ENCODE measurements at places on chromosomes 5 and 9.

DNA sequence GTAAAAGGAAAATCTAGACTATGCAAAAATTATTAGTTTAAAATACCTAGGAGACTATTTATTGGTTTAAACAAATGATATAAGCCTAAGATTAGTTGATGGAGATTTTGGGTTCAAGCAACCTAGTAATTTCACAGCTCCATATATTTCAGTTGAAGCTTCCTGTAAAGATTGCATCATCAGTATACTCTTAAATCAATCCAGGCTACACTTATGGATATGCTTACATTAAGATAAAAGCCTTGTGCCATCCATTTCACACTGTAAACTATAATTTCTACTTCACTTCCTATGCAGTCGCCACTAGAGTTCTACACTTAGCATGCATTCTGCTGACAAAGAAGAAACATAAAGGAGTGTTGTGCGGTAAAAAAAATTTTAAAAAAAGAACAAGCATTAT, 7.3 kb upstream of the LIX1 start:
- H3K27ac ChIP-seq, result no peak overlapping the region
- H3K4me3 ChIP-seq, result no peak overlapping the region
- DNase-seq, result no peak
- H3K4me1 ChIP-seq, result no peaks in the 10 kb centered on the region
- peaks cover 12% of the 10 kb centered on the region for H3K27me3 ChIP-seq

DNA sequence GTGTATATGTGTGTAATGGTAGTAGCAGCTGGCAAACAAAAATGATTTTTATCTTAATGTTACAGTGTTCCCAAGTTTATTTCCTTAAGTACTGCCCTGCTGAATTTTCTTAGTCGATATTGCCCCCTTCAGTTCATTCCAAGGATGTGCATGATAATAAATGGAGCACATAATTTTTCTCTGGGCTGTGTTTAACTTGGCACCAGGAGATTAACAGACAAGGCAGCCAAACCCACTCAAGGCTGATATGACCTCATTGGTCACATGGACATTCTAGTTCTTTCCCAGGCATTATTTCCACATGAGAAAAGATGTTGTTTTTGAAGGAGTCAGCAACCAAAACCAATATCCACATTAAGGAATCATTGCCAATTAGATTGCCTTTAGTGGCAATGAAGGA, 61.8 kb downstream of the COX7C start:
- H3K27ac ChIP-seq, result no peak overlapping the region
- no peaks in the 10 kb centered on the region for H3K4me1 ChIP-seq

DNA sequence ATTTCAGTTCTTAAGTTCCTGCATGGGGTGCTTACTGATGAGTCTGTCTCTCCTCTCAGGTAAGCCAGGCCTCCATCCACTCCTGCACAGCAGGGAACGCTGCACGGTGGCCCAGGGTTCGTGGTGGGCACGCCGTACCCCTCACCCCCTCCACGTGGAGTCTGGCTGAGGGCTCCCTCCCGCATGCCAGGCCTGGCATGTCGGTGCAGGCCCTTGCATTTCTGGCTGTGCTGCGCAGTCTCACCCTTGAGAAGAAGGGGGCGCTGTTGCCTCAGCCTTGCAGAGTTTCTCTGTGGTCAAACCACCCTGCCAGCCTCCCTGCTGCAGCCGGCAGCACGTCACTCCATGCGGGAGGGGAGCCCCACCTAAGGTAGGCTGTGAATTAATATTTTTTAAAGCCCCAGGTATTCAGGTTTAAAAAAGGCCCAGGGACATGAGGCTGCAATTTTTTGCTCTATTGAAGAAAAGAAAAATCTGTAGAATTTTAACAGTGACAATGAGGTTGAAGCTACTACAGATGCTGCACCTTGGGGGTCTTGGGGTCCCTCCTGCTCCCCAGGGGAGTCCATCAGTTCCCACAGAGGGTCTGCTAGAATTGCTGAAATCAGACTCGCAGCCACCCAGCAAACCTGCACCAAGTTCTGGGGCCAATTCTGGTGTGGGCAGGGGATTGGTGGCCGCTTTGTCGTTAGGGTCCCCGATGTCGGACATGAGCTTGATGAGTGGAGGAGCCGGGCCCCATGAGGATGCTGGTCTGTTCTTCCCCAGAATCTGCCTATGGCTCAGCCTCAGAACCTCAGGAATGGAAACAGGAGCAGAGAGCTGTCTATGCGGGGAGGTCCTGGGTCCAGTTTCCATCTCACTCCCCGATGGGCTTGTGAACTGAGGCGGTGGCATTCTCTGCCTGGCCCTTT, 52.6 kb downstream of the TENT4A start:
- H3K27me3 ChIP-seq, result no peaks in the 10 kb centered on the region
- DNase-seq, result peak; percentile 93
- no peaks in the 10 kb centered on the region for H3K36me3 ChIP-seq
- peak overlapping the region; percentile 25 for H3K27ac ChIP-seq

GRCh38 chr5:81852291-81853029, 101.6 kb upstream of the SSBP2 start:
- H3K27ac ChIP-seq, result peak overlapping the region; percentile 84
- H3K4me1 ChIP-seq, result peaks cover 44% of the 10 kb centered on the region
- H3K27me3 ChIP-seq, result no peaks in the 10 kb centered on the region
- peak overlapping the region; percentile 88 for H3K4me3 ChIP-seq

DNA sequence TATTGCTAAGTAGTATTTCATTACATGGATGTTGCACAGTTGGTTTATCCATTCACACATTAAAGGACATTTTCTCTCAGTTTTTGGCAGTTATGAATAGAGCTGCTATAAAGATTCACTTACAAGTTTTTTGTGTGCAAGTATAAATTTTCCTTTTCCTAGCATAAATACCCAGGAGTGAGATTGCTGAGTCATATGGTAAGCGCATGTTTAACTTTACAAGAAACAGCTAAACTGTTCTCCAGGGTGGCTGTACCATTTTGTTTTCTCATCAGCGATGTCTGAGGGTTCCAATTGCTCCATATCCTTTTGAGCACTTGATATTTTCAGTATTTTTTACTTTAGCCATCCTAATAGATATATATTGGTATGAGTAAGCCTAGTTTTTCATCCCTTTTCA, 16.4 kb upstream of the ABCA1 start:
- H3K36me3 ChIP-seq, result no peaks in the 10 kb centered on the region
- no peaks in the 10 kb centered on the region for H3K27me3 ChIP-seq
- no peak for DNase-seq
- H3K4me1 ChIP-seq, result peaks cover 14% of the 10 kb centered on the region

DNA sequence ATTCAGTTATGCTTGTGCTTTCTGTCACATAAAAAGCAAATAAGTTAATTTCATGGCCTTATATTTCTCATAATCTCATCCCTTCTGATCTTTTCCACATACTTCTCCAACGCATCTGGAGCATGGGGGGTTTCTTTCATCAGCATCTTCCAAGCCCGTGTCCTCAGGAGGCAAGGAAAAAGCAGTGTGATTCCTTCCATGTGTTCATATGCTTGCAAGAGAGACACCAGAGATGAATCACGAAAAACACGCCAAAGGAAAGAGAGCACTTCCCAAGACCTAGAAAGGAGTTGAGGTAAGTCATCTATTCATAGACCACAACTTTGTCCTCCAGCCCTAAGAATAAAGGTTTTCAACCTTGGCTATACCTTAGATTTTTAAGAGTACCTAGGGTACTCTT, 26.0 kb upstream of the SVEP1 start:
- H3K36me3 ChIP-seq, result no peaks in the 10 kb centered on the region
- H3K27ac ChIP-seq, result no peak overlapping the region
- H3K4me1 ChIP-seq, result no peaks in the 10 kb centered on the region
- H3K27me3 ChIP-seq, result no peaks in the 10 kb centered on the region
- no peak overlapping the region for H3K4me3 ChIP-seq

GRCh38 chr9:89594811-89595550, 9.8 kb upstream of the GADD45G start:
- H3K36me3 ChIP-seq, result no peaks in the 10 kb centered on the region
- H3K4me1 ChIP-seq, result no peaks in the 10 kb centered on the region
- DNase-seq, result no peak
- no peak overlapping the region for H3K27ac ChIP-seq
- peaks cover 33% of the 10 kb centered on the region for H3K27me3 ChIP-seq
- no peak overlapping the region for H3K4me3 ChIP-seq

DNA sequence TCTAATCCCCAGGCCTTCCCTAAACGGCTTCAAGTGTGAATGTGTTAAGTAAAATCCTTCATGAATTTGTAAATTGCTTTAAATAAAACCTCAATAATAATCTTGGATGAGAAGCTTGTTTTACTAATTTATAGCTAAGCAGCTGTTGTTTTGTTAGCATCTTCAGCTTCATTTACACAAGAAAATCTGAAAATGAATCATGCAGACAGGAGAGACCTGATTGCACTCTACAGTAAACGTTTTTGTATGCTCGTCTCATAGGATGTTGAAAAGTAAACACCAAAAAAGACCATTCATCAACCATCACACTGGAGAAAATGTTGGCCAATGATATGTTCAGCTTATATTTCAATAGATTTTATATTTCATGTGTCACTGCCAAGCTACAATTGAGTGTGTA, 40.4 kb upstream of the MAP3K1 start:
- no peak overlapping the region for H3K27ac ChIP-seq
- no peak overlapping the region for H3K4me3 ChIP-seq
- no peaks in the 10 kb centered on the region for H3K4me1 ChIP-seq
- no peak for DNase-seq
- peaks cover 18% of the 10 kb centered on the region for H3K27me3 ChIP-seq

DNA sequence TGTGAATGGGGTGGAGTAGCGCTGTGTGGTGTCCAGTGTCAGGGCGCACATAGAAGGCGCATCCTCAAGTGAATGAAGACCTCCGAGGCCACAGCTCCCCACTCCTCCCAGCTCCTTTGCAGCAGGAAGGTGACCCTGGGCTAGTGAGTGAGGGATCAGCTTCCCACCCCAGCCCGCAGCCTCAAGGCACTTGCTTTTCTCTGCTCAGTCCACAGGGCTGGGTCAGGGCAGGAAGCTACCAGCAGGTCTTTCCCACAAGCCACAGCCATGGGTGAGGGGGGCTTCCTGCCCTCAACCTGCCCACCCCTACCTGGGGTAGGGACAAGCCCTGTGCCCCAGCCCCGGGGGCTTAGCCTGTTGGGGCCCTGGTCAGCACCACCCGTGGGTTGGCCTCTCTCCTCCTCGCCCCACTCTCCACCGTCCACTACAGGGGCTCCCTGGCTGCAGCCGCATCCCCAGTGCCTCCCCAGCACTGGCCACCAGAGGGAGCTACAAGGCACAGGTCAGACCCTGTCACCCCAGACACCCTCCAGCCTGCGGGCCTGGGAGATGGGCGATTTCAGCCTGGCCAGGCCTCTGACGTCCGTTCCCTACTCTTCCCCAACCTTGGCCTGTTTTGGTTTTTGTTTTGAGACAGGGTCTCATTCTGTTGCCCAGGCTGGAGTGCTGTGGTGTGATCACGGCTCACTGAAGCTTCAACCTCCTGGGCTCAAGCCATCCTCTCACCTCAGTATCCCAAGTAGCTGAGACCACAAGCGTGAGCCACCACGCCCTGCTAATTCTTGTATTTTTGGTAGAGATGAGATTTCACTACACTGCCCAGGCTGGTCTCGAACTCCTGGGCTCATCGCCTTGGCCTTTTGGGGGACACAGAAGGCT, 1.3 kb upstream of the ABCA2 start:
- H3K27ac ChIP-seq, result peak overlapping the region; percentile 67
- no peaks in the 10 kb centered on the region for H3K36me3 ChIP-seq
- peak; percentile 92 for DNase-seq
- peak overlapping the region; percentile 77 for H3K4me3 ChIP-seq
- H3K27me3 ChIP-seq, result peaks cover 3% of the 10 kb centered on the region
- peaks cover 37% of the 10 kb centered on the region for H3K4me1 ChIP-seq

DNA sequence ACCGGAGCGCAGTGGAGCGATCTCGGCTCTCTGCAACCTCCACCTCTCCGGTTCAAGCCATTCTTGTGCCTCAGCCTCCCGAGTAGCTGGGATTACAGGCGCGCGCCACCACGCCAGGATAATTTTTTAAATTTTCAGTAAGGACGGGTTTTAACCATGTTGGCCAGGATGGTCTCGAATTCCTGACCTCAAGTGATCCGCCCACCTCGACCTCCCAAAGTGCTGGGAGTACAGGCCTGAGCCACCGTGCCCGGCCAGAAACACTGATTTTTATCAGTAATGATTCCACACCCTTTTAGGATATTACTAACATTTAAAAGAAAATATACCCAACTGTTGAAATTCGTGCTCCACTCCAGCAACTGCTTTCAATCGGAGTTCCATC, 464 bp upstream of the FAM151B start:
- DNase-seq, result no peak
- H3K36me3 ChIP-seq, result peaks cover 2% of the 10 kb centered on the region
- H3K4me3 ChIP-seq, result peak overlapping the region; percentile 81
- H3K27ac ChIP-seq, result no peak overlapping the region
- H3K4me1 ChIP-seq, result peaks cover 19% of the 10 kb centered on the region

DNA sequence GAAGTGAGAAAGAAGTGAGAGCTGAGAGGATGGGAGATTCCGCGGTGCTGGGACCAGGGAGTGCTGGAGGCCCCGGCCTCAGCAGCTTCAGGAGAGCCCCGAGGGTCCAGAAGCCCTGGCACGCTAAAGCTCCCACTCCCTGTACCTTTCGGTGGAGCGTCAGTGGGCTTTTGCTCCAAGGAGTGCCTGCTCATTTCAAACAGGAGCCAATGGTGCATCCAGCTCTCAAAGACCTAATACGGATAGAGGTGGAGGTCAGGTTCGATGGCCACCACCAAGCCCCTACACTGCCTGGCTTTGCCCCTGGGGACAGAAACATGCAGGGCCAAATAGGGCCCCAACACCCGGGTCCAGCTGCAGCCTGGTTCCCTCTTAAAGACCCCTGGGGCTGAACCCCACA, 8.2 kb downstream of the CD74 start:
- no peaks in the 10 kb centered on the region for H3K27me3 ChIP-seq
- H3K27ac ChIP-seq, result no peak overlapping the region
- no peak overlapping the region for H3K4me3 ChIP-seq
- peaks cover 4% of the 10 kb centered on the region for H3K4me1 ChIP-seq
- peaks cover 60% of the 10 kb centered on the region for H3K36me3 ChIP-seq

DNA sequence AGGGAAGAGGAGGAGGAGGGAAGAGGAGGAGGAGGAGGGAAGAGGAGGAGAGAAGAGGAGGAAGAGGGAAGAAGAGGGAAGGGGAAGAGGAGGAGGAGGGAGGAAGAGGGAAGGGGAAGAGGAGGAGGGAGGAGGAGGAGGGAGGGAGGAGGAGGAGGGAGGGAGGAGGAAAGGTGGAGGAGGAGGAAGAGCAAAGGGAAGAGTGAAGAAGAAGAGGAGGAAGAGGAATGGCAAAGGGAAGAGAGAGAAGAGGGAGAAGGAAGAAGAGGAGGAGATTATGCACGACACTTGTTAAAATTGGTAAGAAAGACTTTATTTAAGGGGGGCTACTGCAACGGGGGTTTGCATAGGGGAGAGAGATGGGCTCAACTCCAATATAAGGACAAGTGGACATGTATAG, 221.2 kb downstream of the SLIT3 start:
- no peaks in the 10 kb centered on the region for H3K4me1 ChIP-seq
- peaks cover 6% of the 10 kb centered on the region for H3K27me3 ChIP-seq
- DNase-seq, result no peak
- no peak overlapping the region for H3K27ac ChIP-seq

- peaks cover 62% of the 10 kb centered on the region for H3K27me3 ChIP-seq
- no peaks in the 10 kb centered on the region for H3K36me3 ChIP-seq
- no peaks in the 10 kb centered on the region for H3K4me1 ChIP-seq
- no peak overlapping the region for H3K27ac ChIP-seq
- no peak for DNase-seq
Measured at GRCh38 chr9:101486693-101487442, 46.8 kb upstream of the RNF20 start.

GRCh38 chr9:72579190-72579589, 57.8 kb downstream of the TMC1 start:
- H3K4me1 ChIP-seq, result peaks cover 37% of the 10 kb centered on the region
- H3K36me3 ChIP-seq, result no peaks in the 10 kb centered on the region

GRCh38 chr9:26129217-26129616, 451.0 kb upstream of the TUSC1 start:
- H3K4me1 ChIP-seq, result no peaks in the 10 kb centered on the region
- DNase-seq, result no peak
- no peak overlapping the region for H3K27ac ChIP-seq

All from activated CD4-positive, alpha-beta T cell treated with anti-CD3 and anti-CD28 coated beads, Interleukin-2, amount 10 ng/mL, durations not matched to agents 24 days and 14 days (primary cell).